ENCODE measurements at places on chromosomes 7 and 10. TPM values are rescaled to one million over a fixed set of nuclear protein-coding genes. Genes with fewer than 3 reads are reported as not detected.

The VSTM4 gene
- 1.1 TPM for total RNA-seq

The ADCYAP1R1 gene
- 0.14 TPM for total RNA-seq

DNA sequence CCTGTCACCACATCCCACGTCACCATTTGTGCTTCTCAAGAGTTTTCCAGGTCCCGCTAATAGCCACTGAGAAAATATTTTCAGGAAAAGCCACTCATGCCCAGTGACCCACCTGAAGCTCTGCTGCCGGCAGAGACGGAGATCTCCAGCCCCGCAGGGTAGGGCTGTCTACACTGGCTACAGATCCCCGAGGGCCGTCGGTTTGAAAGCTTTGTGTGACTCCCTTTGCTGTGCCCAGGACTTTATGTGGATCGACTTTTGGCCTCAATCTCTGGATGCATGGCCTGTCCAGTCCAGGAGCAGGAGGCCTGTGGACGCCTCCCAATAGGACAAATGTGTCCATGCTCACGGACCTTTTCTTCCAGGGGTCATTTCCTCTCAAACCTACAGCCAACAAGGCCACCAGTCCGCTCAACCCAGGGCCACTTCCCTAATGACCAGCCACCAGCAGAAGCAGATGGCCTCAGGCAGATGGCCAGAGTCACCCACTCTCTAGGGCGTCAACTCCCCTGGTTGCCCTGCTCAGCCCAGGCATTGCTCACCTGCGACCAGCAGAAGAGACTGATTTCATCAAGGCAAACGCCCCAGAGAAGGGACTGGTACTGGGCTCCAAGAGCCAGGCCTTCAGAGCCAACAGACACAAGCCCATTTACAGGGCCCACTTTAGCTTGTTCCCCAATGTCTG is 76.4 kb downstream of the OAT start:
- no peaks in the 10 kb centered on the region for H3K27me3 ChIP-seq
- no peak overlapping the region for H3K27ac ChIP-seq
- no peaks in the 10 kb centered on the region for H3K36me3 ChIP-seq
- no peak overlapping the region for H3K4me3 ChIP-seq

DNA sequence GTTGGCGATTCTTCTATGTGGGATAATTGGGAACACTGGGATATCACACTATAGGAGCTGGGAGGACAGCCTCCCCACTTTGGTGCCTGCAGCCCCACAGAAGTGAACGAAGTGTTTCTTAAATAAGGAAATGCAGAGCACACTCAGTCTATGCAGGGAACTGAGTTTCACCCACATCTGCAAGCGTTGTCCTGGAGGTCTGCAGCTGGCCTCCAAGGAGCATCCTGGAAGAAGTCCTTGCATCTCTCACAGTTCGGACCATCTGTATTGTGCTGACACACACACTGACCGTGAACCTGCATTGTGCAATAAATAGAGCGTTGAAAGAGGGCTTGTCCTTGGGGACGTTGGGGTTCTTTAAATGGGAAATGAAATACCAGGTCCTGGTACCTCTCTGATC is 25.8 kb downstream of the LAMB4 start:
- no peaks in the 10 kb centered on the region for H3K36me3 ChIP-seq
- H3K4me1 ChIP-seq: no peaks in the 10 kb centered on the region
- H3K27me3 ChIP-seq: no peaks in the 10 kb centered on the region

The STYXL1 gene
- 45.3 TPM for total RNA-seq

- H3K36me3 ChIP-seq: peaks cover 8% of the 10 kb centered on the region
- H3K4me3 ChIP-seq: no peak overlapping the region
- peak overlapping the region; percentile 68 for H3K27ac ChIP-seq
- H3K27me3 ChIP-seq: no peaks in the 10 kb centered on the region
- DNase-seq: peak; percentile 85
- H3K4me1 ChIP-seq: peaks cover 17% of the 10 kb centered on the region
Observed at GRCh38 chr7:80740778-80741545, 102.5 kb downstream of the CD36 start.

The PIK3CG gene
- total RNA-seq: 0.82 TPM

The TLX1 gene
- total RNA-seq: not detected

- no peaks in the 10 kb centered on the region for H3K4me1 ChIP-seq
- no peaks in the 10 kb centered on the region for H3K27me3 ChIP-seq
- H3K27ac ChIP-seq: no peak overlapping the region
Observed at GRCh38 chr10:106820579-106820978, 343.9 kb downstream of the SORCS1 start.

DNA sequence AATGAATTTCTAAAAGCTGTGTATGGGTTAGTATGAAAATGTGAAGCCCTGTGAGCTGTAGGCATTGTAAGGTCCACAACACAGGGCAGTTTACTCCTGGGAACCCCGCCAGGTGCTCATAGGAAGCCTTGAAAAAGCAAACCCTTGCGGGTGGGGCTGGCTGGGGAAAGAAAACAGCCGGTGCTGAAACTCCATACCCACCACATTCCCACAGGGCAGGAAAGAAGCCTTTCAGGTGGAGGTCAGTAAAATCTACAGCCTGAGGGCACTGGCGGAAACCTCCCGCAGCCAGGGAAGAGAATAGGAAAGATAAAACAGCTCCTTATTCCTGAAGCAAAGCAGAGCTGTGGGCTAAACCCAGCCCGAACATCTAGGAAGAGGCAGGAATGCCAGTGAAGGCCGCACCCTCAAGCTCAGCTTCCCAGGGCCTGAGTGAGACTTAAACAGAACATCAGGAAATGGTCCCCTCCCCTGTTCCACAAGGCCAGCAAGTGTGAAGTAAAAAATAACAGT is 34.7 kb downstream of the PODXL start:
- no peak overlapping the region for H3K4me3 ChIP-seq
- DNase-seq: no peak
- H3K4me1 ChIP-seq: no peaks in the 10 kb centered on the region
- no peak overlapping the region for H3K27ac ChIP-seq
- no peaks in the 10 kb centered on the region for H3K36me3 ChIP-seq

DNA sequence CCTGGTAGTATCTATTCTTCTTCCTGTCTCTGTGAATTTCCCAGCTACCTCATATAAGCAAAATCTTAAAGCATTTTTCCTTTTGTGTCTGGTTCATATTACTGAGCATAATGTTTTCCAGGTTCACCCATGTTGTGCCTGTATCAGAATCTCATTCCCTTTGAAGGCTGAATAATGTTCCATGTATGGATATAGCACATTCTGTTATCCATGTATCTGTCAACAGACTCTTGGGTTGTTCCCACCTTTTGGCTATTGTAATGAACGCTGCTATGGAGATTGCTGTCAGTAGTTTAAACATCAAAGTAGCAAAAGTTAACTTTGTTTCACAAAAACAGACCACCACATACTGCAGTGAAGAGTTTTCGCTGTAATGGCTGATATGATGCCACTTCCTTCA is 99.9 kb downstream of the NSUN6 start:
- no peaks in the 10 kb centered on the region for H3K4me1 ChIP-seq
- no peak for DNase-seq
- no peak overlapping the region for H3K4me3 ChIP-seq

DNA sequence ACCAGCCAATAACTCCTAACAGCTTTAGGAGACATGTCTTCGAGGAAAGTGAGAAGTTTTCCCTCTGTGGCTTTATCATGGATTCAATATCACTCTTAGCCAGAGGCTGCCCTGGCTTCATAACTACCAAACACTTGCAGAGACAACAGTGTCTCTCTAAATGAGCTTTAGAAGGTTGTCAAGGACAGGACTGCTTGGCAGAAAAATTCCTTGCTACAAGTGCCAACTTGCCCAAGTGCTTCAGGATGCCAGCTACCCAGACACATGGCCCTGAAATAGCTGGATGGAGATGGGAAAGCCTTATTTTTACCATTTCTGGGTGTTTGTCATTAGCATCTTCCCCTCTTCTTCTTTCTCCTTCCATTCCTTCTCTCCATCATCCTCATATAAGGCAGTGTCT is 137.1 kb upstream of the MDFIC start:
- H3K4me3 ChIP-seq: no peak overlapping the region
- H3K4me1 ChIP-seq: peaks cover 7% of the 10 kb centered on the region
- DNase-seq: no peak
- no peak overlapping the region for H3K27ac ChIP-seq

- DNase-seq: no peak
- no peaks in the 10 kb centered on the region for H3K36me3 ChIP-seq
- no peaks in the 10 kb centered on the region for H3K27me3 ChIP-seq
- no peak overlapping the region for H3K4me3 ChIP-seq
- H3K4me1 ChIP-seq: no peaks in the 10 kb centered on the region
Observed at GRCh38 chr7:153072806-153073205, 313.3 kb downstream of the ACTR3B start.

GRCh38 chr10:95201736-95202135 is 7.7 kb downstream of the ACSM6 start:
- no peaks in the 10 kb centered on the region for H3K27me3 ChIP-seq
- no peak overlapping the region for H3K4me3 ChIP-seq
- no peaks in the 10 kb centered on the region for H3K4me1 ChIP-seq

The AKR1C2 gene
- total RNA-seq: not detected

- H3K36me3 ChIP-seq: no peaks in the 10 kb centered on the region
- peak overlapping the region; percentile 37 for H3K4me3 ChIP-seq
- peak; percentile 56 for DNase-seq
Observed at GRCh38 chr10:91197127-91197526, 23.3 kb upstream of the PCGF5 start.

The SPAG6 gene
- total RNA-seq: not detected

The PNLIP gene
- total RNA-seq: not detected

DNA sequence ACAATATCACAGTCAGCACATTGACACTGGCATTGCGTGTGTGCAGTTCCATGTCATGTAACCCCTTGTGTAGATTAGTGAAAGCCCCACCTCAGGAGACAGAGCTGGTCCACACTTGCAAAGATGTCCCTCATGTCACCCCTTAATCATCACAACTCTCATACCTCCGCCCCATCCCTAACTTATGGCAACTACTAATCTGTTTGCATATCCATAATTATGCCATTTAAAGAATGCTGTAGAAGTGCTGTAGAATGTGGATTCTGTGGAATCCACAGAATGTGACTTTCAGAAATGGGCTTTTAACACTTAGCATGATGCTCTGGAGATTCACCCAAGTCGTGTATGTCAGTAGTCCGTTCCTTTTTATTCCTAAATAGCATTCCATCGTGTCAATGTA is 102.8 kb upstream of the VSTM2A start:
- no peaks in the 10 kb centered on the region for H3K27me3 ChIP-seq
- no peaks in the 10 kb centered on the region for H3K4me1 ChIP-seq
- no peaks in the 10 kb centered on the region for H3K36me3 ChIP-seq
- no peak for DNase-seq
- H3K27ac ChIP-seq: no peak overlapping the region

DNA sequence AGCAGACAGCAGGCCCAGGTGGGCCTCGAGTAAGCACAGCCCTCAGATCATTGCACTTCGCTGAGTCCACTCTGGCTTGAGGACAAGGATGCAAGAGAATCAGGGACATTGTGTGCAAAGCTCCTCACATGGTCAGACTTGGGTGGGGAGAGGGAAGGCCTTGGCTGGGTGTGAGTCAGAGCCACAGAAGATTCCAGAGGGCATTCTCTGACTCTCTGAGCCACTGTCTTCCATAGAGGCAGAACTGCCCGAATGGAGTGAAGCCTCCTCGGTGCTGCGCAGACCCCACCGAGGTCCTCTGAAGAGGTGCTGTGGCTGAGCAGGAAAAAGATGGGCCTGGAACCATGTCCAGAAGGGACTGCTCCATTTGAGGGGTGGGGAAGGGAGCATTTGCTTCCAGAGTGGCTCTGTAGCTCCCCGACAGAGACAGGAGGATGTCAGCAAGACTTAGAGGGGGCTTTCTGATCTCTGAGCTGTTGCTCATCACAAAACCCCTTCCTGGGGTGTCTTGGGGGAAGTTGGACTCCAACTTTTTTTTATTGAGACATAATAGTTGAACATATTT is 120.8 kb downstream of the PTPN20 start:
- H3K4me1 ChIP-seq: no peaks in the 10 kb centered on the region
- H3K4me3 ChIP-seq: no peak overlapping the region
- no peak overlapping the region for H3K27ac ChIP-seq
- DNase-seq: peak; percentile 11
- H3K27me3 ChIP-seq: peaks cover 2% of the 10 kb centered on the region

- no peaks in the 10 kb centered on the region for H3K4me1 ChIP-seq
- H3K27ac ChIP-seq: no peak overlapping the region
- H3K27me3 ChIP-seq: no peaks in the 10 kb centered on the region
- no peak overlapping the region for H3K4me3 ChIP-seq
- no peaks in the 10 kb centered on the region for H3K36me3 ChIP-seq
Observed at GRCh38 chr7:88291398-88292173, 15.1 kb downstream of the STEAP4 start.

The MSS51 gene
- 0.87 TPM for total RNA-seq

DNA sequence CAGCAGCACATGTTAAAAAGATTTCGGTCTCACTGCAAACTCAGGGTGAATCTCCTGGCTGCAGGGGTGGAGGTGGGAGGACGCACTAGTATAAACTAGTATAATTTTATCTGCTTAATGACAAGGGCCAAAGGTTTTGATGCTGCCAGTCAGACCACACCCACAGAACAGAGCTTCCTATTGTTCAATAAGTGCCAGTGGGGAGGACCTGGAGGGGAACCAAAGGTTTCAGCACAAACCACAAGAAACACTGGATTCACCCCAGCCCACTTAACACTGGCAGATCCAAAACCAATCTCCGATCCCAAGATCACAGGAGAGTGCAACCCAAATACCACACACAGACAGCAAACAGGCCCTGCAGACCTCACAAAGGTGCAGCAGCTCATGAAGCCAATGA is 6.6 kb downstream of the VOPP1 start:
- H3K4me3 ChIP-seq: no peak overlapping the region
- no peaks in the 10 kb centered on the region for H3K36me3 ChIP-seq
- H3K27ac ChIP-seq: no peak overlapping the region
- H3K27me3 ChIP-seq: no peaks in the 10 kb centered on the region
- H3K4me1 ChIP-seq: peaks cover 26% of the 10 kb centered on the region
- no peak for DNase-seq

DNA sequence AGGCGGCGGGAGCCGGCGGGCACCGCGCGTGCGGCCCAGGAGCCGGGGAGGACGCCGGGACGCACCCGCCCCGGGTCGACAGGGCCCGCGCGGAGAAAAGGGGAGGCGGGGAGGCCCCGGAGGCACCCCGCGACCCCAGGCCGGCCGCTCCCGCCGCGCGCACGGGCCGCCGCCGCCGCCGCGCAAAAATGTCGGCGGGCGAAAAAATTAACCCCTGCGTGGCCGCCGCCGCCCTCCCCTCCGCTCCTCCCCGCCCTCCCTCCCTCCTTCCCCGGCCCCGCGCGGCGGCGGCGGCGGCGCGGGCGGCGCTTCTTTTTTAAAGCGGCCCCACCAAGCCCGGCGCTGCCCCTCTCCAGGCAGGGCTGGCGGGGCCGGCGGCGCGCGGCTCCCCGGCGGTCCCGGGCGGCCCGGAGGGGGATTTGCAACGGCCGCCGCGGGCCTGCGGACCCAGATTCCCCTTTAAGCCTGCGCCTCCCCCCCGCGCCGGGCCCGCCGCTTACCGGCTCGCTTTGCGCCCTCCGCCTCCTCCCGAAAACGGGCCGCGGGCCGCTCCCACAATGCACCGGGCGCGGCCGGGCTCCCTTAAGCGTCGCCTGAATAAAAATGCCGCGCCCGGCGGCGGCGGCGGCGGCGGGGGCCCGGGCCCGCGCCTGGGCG is 465 bp downstream of the SEPHS1 start:
- H3K4me1 ChIP-seq: peaks cover 13% of the 10 kb centered on the region
- peak overlapping the region; percentile 71 for H3K4me3 ChIP-seq
- peak; percentile 51 for DNase-seq
- H3K27me3 ChIP-seq: peaks cover 15% of the 10 kb centered on the region
- H3K36me3 ChIP-seq: no peaks in the 10 kb centered on the region

GRCh38 chr7:50645186-50645585 is 80.0 kb upstream of the DDC start:
- no peaks in the 10 kb centered on the region for H3K4me1 ChIP-seq
- no peaks in the 10 kb centered on the region for H3K27me3 ChIP-seq
- no peak overlapping the region for H3K4me3 ChIP-seq
- no peak overlapping the region for H3K27ac ChIP-seq
- peaks cover 3% of the 10 kb centered on the region for H3K36me3 ChIP-seq

GRCh38 chr7:90613088-90613498 is 17.0 kb downstream of the CDK14 start:
- no peaks in the 10 kb centered on the region for H3K27me3 ChIP-seq
- peak; percentile 61 for DNase-seq
- H3K36me3 ChIP-seq: no peaks in the 10 kb centered on the region
- no peak overlapping the region for H3K27ac ChIP-seq
- H3K4me1 ChIP-seq: no peaks in the 10 kb centered on the region

All from astrocyte (in vitro differentiated cells and primary cell).